ENCODE measurements at places on chromosomes 4 and X.

GRCh38 chrX:55867708-55868107 is 150.2 kb downstream of the RRAGB start:
- no peak for DNase-seq

- no peak for DNase-seq
These were observed 285.3 kb upstream of the RASGEF1B start for GRCh38 chr4:81756973-81757372.

DNA sequence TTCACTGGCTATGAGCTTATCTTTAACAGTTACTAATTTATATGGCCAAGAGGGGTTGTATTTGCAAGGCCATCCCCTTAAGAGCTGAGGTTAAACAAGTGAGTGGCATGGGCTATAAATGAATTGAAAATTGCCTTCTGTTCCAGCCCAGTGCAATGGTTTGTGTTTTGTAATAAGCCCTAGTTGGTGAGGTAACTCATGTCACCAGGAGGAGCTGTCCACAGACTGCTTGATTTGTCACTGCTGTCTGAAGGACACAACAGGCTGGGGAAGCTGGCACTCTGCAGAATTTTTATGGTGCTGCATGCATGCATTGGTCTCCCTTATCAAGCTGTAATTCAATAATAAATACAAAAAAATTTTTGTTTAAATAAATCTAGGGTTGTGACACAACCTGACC is 223.8 kb downstream of the IL1RAPL2 start:
- no peak for DNase-seq

DNA sequence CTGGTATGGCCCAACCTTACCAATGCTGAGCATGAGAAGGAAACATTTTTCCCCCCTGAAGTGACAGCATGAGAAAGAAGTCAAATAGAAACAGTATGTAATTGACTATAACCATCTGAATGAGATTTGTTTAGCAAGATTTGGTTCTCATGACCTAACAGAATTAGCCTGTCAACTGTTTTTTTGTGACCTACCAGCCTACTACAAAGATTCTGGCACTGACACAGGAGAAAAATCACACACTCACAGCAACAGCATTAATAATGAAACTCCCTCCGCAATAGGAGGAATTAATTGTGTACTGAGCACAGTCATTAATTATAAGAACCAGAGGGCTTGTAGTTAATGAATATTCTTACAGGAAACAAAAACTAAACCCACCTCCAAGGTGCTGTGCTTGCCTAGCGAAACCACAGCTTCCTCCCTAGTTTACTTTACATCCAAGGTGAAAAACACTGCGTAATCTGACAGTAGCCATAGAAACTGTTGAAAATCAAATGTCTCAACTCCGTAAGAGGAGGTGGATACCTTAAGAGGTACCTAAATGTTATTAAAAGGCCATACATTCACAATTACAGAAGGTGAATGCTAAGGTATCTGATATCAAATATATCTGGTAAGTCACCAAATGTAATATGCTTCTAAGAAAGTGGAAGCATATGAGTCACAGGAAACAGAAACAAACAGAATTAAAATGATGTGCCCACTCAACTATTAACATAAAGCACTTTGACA is 34.9 kb downstream of the MMRN1 start:
- DNase-seq = peak; percentile 7

DNA sequence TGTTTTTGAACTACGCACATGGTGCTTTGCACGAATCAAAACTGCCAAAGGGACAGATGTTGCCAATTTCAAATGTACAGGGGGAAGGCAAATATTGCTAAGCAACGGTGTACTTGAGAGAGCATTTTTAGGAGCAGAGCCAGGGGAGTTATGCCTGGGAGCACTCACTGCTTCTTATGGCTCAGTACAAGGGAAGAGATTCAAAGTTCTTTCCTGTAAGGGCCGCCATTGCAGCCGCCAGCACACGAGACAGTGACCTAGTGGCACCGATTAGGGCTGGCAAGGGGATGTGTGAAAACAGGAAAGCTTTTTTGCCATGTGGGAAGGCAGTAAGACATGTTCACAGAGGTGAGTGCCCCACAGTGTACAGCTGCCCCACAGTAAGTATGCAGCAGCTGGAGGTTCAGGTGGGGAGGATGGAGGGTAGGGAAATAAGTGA is 133.8 kb downstream of the AFF1 start:
- DNase-seq = no peak

DNA sequence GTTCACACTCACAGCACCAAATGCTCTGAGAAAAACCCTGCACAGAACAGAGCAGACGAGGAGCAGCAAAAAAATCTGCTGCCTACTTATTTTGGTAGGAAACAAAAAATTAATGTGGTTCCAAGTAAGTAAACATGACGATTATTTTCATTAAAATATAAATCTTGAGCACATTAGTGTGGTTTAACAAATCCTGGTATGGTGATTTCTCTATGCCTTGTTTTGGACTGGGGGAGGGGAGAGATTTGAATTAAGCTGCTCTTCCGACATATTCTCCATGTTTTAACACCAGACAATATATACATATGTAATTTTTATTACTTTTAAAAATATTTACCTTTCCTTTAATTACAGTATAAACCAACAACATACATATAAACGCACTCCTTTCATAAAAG is 1.8 kb downstream of the CAMK2D start:
- peak; percentile 27 for DNase-seq

GRCh38 chr4:21946858-21947257 is 1.7 kb downstream of the KCNIP4 start:
- DNase-seq = no peak

DNA sequence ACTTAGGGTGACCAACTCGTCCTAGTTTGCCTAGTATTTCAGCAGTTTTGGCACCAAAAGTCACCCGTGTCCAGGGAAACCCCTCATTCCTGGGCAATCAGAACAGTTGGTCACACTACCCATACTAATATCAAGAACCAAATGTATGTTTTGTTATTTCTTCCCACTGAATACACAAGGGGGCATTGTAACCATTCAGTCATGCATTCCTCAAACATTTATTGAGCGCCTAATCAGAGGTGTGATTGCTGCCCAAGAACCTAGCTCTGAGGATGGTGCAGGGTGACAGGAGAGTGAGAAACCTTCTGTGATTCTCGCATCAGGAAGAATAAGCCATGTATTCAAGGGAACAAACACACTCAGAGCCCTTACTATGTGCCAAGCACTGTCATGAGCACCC is 69.8 kb upstream of the RAI2 start:
- no peak for DNase-seq

DNA sequence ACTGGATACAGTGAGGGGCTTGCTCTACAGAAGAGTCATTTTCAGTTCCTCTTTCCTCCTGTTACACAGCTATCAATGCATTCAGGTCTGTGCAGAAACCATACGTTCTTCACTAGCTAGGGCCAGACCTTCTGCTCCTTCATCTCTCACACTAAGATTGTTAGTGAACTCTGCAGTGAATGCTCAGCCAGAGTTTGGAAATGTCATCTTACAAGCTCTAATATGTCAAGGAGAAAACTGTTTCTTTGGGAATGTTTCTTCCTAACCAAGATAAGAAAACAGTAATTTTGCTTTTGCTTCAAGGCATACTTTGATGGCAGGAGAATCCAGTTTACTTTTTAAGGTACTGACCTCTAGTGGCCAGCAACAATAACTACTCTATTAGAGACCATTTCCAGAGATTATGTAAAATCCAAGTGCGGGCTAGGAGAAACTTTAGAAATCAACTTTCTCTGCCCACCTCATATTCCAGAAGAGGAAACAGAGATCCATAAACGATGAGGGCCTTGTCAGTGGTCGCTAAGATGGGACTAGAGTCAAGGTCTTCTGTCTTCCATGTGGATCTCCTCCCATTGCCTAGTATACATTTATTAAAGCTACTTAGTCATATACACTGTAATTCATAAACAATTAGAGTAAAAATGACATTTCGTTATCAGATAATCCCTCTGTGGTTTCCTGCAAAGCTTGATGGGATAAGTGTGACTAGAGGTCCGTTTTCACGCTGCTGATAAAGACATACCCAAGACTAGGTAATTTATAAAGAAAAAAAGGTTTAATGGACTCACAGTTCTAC is 12.1 kb upstream of the CC2D2A start:
- DNase-seq = peak; percentile 70

GRCh38 chr4:26406346-26406975 is 83.8 kb downstream of the CCKAR start:
- DNase-seq = no peak

GRCh38 chrX:19121466-19121865 is 802 bp downstream of the ADGRG2 start:
- DNase-seq = no peak

GRCh38 chrX:323721-324628 is 5.4 kb upstream of the GTPBP6 start:
- DNase-seq = peak; percentile 27

DNA sequence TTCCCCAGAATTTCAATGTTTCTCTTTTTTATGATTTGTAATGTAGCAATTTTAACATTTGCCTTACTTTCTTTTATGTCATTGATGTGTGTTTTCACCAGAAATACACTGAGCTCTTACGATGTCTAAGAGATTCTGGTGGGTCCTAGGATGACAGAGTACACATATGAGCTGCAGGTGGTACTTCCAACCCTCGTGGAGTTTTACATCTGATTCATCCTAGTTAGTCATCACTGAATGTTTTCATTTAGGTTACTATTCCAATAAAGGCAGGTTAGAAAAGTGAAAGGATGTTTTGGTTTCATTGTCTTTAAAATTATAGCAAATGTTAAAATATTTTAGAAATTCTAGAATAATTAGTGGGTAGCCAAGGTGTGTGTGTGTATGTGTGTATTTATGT is 605.9 kb downstream of the ADGRL3 start:
- peak; percentile 52 for DNase-seq

GRCh38 chr4:74968456-74969164 is 35.7 kb downstream of the PARM1 start:
- DNase-seq = no peak

- DNase-seq = no peak
These were observed 102.7 kb upstream of the RBPJ start for GRCh38 chr4:26217961-26218676.

DNA sequence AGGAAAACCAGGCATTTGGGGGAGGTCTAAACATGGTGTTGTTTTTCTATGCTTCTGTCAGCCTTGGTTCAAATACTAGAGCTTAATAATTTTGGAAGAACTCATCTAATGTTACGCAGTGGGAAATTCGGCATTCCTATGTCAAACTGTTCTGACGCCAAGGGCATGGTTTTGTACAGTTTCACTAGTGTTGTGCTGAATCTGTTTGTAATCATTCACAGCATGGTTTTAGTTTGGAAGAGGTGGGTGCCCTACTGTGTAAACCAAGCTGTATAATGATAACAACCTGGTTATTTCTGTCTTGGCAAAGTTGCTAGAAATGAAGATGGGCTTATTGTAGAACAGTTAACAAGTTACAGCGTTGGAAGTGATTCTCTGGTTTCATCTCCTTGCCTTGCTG is 5.2 kb downstream of the DDX3X start:
- no peak for DNase-seq

DNA sequence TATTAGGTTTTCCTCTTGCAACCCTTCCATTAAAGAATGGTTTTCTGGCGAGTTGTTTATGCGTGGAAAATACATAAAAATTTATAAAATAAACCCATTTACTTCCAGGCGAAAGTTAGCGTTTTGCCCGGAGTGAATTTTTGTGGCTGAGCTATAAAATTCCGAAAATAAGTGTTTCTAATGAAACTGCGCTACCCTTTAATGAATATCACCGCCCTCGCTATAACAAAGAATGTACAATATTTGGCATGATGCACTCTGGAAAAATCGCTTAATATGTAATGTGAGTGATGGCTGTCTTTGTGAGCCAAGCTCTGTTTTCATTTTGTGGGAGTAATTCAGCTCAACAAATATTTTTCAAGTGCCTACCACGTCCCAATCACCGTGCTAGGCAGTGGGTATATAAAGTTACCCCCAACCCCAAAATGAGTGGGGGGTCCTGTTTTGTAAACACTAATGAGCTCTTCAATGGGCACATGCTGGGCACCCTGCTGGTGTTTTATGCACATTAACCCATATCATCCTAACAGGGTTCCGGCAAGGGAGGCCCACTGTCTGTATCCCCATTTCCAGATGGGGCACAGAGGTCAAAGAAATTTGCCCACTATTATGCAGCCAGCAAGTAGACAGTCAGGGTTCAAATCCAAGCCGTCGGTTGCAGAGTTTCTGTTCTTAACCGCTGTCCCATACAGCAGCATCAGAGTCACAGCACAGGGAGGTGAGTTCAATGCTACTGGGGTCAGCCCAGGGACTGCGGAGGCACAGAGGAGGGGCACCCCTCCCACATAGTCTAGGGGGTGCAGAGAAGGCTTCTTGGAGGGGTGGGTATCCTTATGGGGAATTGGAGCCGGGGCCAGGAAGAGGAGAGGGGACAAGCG is 65.7 kb upstream of the STX18 start:
- DNase-seq = no peak

DNA sequence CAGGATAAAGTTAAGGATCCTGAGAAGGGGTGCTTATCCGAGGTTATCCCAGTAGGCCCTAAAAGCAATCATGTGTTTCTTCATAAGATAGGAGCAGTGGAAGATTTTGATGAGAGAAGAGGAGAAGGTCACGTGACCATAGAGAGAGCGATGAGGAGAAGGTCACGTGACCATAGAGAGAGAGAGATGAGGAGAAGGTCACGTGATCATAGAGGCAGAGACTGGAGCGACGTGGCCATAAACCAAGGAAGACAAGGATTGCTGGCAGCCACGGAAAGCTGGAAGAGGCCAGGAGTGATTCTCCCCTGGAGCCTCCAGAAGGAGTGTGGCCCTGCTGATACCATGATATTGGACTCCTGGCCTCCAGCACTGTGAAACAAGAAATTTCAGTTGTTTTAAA is 38.4 kb upstream of the ZNF518B start:
- no peak for DNase-seq

- no peak for DNase-seq
These were observed 67.5 kb upstream of the DDX60 start for GRCh38 chr4:168386002-168386401.

DNA sequence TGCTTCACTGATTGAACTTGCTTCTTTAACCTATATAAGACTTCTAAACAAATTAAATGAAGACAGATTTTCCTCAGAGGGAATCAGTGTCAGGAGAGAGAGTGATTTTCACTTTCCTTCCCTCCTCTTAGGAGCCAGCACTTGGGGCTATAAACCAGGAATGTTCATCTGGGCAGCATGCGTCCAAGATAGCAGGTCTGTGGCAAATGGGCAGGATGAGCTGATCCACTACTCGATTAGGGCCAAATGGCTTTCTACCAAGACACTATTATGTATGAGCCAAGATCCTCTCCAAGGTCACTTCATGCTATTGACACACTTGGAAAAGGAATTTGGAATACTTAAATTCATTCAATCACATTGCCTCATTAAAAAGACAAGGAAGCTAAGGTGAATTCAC is 203.9 kb upstream of the GRID2 start:
- DNase-seq = no peak

DNA sequence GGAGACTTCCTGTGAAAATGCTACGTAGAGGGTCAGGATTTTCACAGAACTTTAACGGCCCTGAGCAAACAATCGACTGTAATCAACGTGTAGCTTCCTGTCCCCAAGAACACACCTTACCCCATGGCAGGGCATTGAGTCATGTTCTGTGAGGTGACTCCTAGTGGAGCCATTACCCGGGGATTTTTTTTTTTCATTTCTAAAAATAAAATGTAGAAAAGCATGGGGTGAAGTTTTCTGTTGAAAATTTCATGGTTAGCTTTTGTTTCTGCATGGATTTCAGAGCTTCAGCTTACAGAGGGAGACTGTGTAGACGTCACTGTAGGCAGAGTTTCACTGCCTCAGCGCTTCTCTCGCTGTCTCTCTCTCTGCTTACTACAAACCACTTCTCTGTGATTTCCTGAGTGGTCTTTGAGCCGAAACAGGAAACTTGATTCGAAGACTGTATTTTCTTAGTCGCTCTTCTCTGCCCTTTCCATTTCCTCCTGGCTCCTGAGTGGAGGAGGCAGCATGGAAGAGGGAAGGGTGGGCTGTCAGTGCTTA is 111.7 kb downstream of the NFKB1 start:
- no peak for DNase-seq

- no peak for DNase-seq
These were observed 79.5 kb downstream of the SPRY1 start for GRCh38 chr4:123476089-123476488.
